NCI-H2171 (cell line): ENCODE measurements at places on chromosomes 6 and 20.
A peak's percentile ranks its signal among the peaks of the same experiment; 100 is the strongest.

DNA sequence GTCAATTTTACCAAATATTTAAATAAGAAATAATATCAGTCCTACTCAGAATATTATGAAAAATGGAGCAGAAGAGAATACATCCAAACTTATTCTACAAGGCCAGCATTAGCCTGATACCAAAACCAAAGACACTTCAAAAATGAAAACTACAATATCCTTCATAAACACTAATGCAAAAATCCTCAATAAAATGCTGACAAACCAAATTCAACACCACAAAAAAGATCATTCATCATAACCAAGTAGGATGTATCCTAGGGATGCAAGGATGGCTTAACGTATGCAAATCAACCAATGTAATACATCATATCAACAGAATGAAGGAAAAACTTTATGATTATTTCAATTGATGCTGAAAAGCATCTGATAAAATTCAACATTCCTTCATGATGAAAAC is 352.4 kb upstream of the ADGRB3 start:
- no peak for DNase-seq

DNA sequence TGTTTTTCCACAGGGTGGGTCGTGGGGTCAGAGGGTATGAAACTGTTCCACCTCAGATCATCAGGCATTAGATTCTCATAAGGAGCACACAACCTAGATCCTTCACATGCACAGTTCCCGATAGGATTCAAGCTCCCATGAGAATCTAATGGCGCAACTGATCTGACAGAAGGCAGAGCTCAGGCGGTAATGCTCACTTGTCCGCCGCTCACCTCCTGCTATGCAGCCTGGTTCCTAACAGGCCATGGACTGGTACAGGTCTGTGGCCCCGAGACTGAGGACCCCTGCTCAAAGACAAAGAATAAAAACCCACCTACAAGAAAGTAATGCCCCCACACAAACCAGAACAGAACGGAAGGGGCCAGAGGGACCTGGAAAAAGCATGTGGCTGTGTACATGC is 76.1 kb upstream of the SNX9 start:
- no peak for DNase-seq

DNA sequence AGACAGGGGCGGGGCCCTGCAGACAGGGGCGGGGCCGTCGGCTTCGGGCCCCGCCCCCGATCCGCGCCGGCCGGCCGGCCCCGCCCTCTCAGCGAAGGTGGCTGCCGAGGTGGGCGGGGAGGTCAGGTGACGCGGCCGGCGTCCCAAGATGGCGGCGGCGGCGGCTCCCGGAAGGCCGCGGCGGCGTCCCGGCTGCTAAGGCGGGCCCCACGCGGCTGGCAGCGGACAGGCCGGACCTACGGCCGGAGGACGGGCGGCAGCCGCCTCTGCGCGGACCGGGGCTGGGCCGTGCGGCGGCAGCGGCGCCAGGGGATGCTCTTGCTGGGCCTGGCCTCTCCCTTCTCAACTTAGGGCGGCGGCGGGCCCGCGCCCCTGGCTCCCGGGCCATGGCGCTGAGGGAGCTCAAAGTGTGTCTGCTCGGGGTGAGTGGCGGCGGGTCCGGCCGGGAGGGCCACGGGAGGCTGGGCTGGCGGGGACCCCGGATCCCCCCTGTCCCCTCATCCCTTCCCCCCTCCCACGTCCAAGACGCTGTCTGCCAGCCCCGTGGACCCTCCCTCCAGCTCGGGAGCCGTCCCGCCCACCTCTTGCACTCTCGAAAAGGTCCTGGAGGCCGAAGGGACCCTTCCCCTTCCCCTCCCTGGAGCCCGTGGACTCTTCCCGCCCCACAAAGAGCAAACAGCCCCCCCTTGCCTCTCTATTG is at the start of gene RAB22A:
TSS of gene RAB22A (plus strand) at position 125 of the 700 bp plus-strand sequence. CDS start at position 387, 262 bp downstream.
- DNase-seq: peak; percentile 86

GRCh38 chr6:154267508-154268106 is 89.0 kb downstream of the IPCEF1 start:
- no peak for DNase-seq

DNA sequence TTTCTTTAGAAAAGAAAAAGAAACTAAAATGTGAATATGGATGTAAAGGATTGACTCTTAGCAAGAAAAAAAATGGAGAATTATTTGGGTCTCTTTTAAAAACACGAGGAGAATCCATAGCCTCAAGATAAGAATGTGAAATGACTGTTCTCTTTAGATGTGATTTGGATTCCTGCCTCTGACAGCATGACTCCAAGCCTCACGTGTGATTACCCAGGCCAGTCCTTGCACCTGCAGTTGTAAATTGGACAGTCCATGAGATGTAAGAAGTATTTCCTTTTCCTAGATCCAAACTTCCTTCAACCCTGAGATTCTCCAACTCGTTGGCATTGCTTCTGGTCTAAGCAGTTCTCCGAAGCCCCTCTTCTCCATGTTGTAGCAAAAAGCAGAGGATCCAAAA is 31.9 kb downstream of the SLC2A12 start:
- DNase-seq: no peak

- DNase-seq: no peak
These were observed 16.7 kb upstream of the TGM6 start for GRCh38 chr20:2364044-2364443.
